T-helper 17 cell (primary cell): ENCODE measurements at places on chromosomes 3 and 15. TPM values are rescaled to one million over a fixed set of nuclear protein-coding genes. Genes with fewer than 3 reads are reported as not detected.

The GOLGA8K gene
- total RNA-seq = 0.26 TPM

The CHL1 gene
- total RNA-seq = 0.97 TPM

DNA sequence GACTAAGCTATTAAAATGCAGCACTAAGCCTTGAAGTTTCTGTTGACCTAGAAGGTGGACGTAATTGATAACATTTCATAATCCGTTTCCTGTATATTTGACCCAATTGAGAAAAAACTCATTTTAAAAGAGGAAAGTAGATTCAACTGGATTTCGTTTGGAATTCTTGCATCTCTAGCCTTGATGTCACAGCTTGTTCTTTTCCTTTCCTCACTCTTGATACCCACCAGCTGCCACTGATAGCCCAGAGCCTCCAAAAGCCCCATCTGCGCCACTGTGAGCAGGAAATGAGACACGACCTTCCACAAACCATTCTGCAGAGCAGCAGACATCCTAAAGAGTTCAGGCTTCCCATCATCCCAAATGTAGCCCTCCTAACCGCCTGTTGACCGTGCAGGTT lies 61.8 kb downstream of the FOXB1 start:
- no peak overlapping the region for H3K27ac ChIP-seq
- H3K36me3 ChIP-seq = no peaks in the 10 kb centered on the region
- no peak for DNase-seq
- peaks cover 48% of the 10 kb centered on the region for H3K27me3 ChIP-seq

DNA sequence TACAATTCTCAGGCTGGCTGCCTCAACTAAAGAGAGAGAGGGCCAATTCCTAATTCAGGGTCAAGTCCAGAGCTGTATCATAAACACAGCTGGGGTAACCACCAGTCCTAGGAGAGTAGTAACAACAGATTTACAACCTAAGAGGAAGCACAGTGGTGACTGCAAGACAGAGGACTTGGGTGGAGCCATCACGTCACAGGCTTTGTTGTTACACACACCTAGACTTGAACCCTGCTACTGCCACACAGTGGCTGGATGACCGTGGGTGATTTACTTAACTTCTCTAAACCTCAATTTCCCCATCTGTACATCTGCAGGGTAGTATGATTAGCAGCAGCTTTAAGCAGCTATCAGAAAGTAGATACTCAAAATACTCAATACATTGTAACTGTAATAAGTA lies 78.6 kb downstream of the MYLK start:
- H3K4me3 ChIP-seq = no peak overlapping the region
- peaks cover 30% of the 10 kb centered on the region for H3K27me3 ChIP-seq
- H3K4me1 ChIP-seq = no peaks in the 10 kb centered on the region
- H3K36me3 ChIP-seq = peaks cover 2% of the 10 kb centered on the region

DNA sequence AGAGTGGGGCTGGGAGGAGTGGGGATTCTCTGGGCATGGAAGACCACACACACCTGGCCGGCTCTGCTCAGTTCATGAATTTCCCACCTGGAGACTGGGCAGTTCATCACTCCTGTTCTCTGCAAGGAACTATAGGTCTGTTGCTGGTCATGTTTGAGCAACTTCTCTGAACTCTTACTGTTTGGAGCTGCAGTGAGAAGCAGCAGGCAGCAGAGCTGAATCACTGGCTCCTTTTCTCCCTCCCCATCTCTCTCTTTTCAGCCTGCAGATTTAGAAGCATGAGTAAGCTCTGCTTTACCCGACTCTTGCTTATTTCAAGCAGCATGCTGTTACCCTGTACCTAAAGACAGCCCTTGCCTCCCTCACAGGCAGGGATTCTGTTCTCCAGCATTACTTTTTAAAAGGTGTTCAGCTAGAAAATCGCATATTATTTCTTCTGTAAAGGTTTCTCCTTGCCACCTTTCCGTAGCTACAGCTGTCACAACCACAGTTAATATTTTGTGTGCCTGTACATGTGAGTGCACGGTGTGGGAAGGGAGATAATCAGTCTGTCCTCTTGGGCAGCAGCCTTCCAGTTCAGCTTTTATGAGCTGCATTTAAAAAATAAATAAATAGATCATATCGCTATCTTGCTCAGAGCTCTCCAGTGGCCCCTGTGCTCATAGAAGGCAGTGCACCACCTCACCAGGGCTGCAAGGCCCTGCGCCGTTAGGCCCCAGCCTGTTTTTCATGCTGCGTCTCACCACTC lies 131.6 kb downstream of the CHCHD6 start:
- peak overlapping the region; percentile 29 for H3K27ac ChIP-seq
- no peaks in the 10 kb centered on the region for H3K27me3 ChIP-seq
- no peak overlapping the region for H3K4me3 ChIP-seq
- H3K36me3 ChIP-seq = no peaks in the 10 kb centered on the region
